Epithelial cell of prostate (primary cell): ENCODE measurements at places on chromosomes 1 and 21.

DNA sequence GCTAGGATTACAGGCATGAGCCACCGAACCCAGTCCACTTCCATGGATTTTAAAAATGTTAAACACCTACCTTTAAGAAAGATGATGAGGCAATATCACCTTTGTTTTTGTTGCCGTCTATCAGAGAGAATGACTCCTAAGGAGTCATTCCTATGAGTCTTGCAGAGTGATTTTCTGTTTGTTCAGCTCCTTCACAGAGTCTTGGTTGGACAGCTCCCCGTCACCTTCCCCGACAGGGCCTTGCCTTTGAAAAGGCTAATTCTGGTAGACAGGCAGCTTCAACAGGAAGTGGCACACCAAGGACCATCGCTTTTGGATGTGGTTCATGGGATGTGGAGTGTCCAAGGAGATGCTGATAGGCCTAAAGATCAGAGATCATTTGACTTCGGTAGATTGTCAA lies 17.5 kb downstream of the ZBTB18 start:
- DNase-seq = no peak

GRCh38 chr1:232655028-232655745 lies 25.3 kb upstream of the SIPA1L2 start:
- DNase-seq = peak; percentile 43

- DNase-seq = no peak
Measured at GRCh38 chr21:42525676-42526378, 12.2 kb downstream of the SLC37A1 start.

DNA sequence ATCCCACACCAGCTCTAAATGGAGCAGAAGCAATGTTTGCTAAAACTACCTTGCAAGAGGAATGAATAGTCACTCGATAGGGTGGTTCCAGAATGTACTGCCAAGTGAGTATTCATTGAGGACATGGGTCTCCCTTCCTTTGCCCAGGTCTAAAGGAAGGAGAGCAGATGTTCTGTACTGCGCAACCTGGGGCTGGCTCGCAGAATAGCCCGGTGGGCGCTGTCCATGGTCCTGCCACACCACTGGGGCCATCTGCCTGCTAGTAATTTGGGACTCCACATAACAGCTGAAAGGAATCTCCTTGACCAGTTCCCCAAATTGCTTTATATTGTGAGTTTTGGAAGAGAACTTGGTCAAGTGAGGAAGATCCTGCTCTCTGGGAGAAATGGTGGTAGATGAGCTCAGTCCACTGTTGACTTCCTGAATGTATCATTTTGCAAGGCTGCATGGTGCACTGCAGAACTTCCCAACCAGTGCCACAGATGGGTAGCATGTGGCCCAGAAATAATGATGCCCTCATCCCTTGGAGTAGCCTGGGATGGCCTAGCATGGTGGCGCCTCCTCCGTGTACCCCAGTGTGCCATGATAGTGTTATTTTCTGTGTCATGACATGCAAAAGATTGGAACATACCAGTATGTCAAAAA lies 5.7 kb downstream of the SLC6A17 start:
- DNase-seq = no peak

- DNase-seq = no peak
Measured at GRCh38 chr1:246151796-246152434, 355.2 kb downstream of the SMYD3 start.

DNA sequence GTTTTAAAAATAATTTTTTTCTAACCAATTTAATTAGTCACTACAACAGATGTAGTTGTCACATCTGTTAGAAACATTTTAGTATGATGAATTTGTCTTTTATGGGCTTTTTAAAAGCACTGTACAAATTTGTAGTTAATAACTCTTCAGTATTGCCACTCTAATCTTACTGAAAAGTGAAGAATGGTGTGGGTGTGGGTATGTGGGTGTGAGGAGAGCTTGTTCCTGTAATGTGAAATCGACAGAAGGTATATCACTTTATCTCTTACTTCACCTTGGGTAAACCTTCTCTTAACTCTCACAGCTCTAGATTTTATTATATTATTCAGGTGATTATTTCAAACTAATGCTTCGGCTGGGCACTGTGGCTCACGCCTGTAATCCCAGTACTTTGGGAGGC lies 42.5 kb downstream of the TMEM200B start:
- no peak for DNase-seq

GRCh38 chr21:42632336-42632751 lies 21.1 kb upstream of the PDE9A start:
- no peak for DNase-seq

DNA sequence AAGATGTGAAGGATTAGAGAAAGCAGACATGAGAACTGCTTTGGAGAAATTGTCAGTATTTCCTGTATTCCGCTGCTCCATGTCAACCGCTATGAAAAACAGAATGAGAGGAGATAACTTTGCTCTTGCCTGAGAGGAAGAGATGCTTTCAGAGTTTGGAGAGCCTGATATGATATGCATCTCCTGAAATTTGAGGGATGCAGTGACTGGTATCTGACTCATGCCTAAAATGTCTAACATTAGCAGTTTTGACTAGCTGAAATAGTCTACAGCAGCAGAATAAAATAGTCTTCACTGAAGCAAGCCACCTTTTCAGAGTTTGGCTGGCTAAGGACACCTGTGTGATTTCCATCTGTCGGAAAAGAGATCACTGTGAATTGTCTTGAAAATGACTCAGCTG lies 165.8 kb upstream of the LRRC7 start:
- no peak for DNase-seq

- DNase-seq = no peak
Measured at GRCh38 chr1:59699227-59699847, 115.4 kb upstream of the HOOK1 start.

DNA sequence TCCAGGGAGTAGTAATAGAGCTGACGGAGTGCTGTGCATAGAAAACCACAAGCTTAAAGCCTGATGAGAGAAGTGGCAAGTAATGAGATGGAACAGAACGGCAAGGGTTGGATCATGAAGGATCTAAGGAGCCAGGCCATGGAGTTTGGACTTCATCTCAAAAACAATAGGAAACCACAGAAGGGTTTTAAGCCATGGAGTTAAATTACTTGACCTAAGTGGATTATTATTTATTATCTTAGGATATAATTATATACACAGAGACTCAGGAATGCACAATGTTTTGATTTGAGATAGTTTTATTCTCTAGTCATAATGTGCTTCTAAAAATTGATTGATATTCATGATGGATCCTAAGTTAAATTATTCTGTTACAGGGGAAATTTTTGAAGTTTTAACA lies 242.4 kb downstream of the PLPP3 start:
- no peak for DNase-seq

- DNase-seq = no peak
Measured at GRCh38 chr1:46342084-46342656, 1.6 kb downstream of the NSUN4 start.

- DNase-seq = peak; percentile 12
Measured at GRCh38 chr1:230915078-230915477, 46.8 kb upstream of the C1orf198 start.

GRCh38 chr1:89490389-89490788 lies 34.2 kb upstream of the LRRC8B start:
- no peak for DNase-seq

- DNase-seq = no peak
Measured at GRCh38 chr1:4146614-4147013, 246.5 kb upstream of the C1orf174 start.

DNA sequence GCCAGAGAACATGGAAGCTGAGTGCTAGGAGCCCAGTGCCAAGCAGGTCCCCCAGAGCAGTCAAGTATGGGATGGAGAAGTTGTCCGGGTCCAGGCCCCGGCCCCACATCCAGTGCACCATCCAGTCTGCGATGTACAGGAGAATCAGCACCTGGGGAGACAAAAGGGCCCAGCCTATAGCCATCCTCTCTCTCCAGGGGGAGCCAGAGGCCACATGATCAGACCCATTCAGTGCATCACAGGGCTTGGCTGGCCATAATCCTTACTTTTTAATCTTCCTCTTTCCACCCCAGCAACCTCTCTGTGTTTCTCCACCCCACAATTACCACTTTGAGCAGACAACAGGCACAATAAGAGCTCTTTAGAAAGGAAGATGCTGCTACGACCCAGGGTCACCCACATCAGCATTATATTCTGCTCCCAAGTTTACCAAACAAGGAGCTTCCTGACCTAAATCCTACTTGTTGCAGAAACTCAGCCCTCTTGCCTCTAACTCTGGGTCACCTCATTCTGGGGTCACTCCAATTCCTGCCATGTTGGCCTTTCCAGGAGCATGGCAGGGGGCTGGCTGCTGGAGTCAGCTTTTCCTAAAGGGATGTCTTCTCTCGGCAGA lies 16.4 kb upstream of the RAB29 start:
- DNase-seq = no peak

DNA sequence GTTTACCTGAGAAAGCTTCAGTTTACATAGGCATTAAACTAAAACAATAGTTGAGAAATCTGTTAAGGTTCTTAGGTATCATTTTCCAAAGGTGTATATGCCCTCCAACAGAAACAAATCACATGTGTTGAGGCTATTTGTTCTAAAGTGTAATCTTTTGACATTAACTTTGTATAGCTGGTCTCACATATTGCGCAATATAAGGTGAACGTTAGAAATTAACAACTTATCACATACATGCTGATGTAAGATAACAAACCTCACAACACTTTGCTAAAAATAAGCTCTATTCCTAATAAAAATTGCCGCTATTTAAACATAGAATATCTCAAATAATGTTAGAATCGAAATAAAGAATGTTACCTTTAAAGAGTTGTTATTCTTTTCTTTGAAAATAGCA lies 340.6 kb downstream of the SRGAP2C start:
- no peak for DNase-seq

DNA sequence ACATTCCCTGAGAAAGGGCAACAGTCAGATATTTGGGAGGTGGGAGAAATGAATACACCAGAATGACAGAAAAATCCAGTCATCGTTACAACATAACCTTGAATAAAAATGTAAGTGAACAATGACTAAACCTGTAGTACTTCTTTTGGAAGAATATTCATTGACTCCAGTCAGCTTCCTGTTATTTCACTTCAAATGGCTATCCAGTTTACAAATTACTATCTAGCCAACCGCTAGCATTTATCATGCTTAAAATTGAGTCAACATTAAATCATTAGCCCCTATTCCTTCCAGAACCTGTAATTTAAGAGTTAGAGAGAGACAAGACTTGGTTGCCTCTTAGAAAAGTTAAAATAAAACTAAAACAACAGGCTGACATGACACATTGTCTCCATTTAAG lies 33.6 kb downstream of the WLS start:
- DNase-seq = no peak

DNA sequence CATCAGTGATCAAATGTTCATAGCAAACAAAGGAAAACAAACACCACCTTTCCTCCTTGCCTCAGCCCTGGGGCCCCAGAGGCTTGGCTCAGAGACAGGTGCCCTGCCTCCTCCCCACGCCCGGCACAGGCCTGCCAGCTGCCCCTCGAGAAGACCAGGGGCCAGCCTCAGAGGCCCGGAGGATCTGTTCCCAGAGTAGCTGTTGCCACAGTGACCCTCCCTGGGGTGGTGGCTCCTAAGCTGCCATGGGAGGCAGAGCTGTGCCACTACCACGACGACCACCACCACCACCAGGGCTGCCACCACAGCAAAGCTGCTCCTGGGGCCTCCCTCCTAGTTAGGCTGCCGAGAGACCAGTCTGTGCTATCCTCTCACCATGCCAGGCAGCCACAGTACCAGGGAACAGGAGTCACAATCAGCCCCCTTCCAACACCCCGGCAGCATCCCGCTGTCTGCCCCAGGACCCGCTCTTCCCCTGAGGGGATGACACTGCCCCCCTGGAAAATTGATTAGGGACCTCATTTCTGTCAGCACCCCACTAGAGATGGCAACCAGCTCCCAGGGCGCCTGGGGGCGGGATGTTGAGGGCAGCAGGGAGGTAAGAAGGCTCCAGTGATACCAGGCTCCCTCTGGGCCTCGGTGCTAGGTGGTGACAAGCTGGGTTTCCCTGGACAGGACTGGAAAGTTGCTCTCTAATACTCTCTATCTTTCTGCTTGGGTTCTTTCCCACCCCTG lies 30.5 kb downstream of the KCNC4 start:
- no peak for DNase-seq
